ENCODE measurements at places on chromosomes 7 and 10. TPM values are rescaled to one million over a fixed set of nuclear protein-coding genes. Genes with fewer than 3 reads are reported as not detected.

GRCh38 chr7:55191161-55191925 lies 172.5 kb downstream of the EGFR start:
- no peak for DNase-seq

DNA sequence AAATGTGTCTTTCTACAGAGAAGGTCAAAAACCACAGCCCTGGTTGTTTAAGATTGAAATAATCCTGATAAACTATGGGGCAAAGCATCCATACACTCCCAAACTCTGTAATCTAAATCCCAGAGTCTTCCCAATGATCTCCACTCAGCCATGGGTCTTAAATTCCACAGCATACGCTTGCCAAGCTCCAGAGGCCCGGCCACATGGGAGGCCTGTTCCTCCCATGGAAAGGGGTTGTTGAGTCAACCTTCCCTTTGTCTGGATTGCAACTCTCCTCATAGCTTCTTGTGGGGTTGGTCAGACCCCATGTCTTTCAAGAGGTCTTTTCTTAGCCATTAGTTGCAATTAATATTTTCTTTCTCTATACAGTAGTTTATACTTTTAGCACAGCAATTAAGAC lies 718 bp upstream of the STEAP4 start:
- no peak for DNase-seq

Gene BICC1
- 37.5 TPM for total RNA-seq

Gene ZNF92
- 11.3 TPM for total RNA-seq

DNA sequence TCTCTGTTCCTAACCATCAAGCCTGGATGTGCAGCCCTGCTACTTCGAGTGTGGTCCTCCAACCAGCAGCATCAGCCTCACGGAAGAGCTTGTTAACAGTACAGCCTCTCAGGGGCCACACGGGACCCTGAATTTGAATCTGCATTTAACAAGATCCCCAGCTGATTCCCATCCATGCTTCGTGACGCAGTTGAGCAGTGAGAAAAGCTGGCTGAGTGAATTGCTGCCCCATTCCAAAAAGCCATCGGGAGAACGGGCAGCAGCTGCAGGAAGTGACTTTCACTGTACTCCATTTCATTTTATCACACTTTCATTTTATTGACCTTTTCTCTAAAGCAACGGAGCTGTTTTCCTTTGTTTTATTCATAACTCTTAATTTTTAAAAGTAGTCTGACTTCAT lies 22.5 kb downstream of the FAM171A1 start:
- no peak for DNase-seq

DNA sequence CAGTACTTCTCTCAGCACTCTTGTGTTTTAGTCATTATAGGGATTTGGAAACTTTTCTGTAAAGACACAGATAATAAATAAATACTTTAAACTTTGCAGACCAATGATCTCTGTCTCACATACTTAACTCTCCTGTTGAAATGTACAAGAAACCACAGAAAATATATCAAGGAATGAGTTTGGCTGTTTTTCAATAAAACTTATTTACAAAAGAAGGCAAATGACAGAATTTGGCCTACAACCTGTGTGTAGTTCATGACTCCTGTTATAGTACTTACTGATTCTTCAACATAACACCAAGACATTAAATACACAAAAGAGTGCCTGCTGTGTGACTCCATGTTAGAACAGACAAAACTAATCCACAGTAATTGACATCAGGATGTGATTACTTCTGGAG lies 510.0 kb upstream of the PHF14 start:
- no peak for DNase-seq

DNA sequence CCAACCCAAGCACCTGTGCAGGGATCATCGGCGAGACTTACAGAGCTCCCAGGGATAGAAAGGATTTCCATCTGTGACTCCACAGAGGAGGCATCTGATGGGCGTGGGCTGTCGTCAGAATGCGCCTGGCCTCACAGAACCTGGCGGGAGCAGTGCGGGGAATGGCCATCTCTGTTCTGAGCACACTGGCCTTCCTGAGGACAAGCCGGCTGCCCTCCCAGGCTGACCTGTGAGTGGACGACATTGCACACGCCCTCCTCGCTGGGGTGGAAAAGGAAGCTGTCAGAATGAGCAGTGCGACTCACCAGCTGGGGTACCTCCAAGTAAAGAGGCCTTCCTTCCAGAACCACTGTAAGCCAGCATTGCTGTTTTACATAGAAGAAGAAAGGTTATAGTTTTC lies 234.6 kb upstream of the PITRM1 start:
- peak; percentile 22 for DNase-seq

Data from astrocyte (in vitro differentiated cells and primary cell).